Thymus (tissue), 14 donors: ENCODE measurements at places on chromosomes 2 and 18. TPM values are rescaled to one million over a fixed set of nuclear protein-coding genes. Genes with fewer than 3 reads are reported as not detected.

Gene DES
- total RNA-seq, result 3.4 TPM

Gene COL6A3
- total RNA-seq, result 28.8 TPM

Gene IL1RN
- 2.7 TPM for total RNA-seq

Gene UGT1A9
- total RNA-seq, result 0.09 TPM

Gene AMER3
- total RNA-seq, result under 0.01 TPM

Gene MYO5B
- total RNA-seq, result 6.2 TPM

Gene PLEKHB2
- 41.8 TPM for total RNA-seq

Gene REEP1
- total RNA-seq, result 0.38 TPM

Gene ICOS
- 67.8 TPM for total RNA-seq

Gene GALNT3
- 2.6 TPM for total RNA-seq

Gene MEP1B
- total RNA-seq, result 0.19 TPM

Gene CASP10
- 12.2 TPM for total RNA-seq

Gene PNKD
- 61.9 TPM for total RNA-seq

Gene ATP5F1A
- 583 TPM for total RNA-seq

Gene SERPINB10
- total RNA-seq, result 1.7 TPM

Gene ZAP70
- 160 TPM for total RNA-seq

DNA sequence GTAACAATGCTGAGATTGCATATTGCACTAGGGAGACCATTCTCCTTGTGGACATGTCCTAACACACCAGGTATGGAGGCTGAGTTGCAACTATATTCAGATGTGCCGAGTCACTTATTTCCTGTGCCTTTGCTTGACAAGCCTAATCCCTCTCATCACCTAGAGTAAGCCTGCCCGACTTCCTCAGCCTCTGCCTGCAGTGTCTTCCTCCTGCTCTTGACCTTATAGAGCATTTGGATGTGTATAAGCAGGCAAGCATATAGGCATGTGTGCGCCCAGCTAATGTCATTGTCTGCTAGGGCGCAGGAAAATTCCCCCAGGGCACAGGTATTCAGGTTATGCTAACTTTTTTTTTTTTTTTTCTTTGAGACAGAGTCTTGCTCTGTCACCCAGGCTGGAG lies 316.9 kb downstream of the CDH2 start:
- no peak for DNase-seq

DNA sequence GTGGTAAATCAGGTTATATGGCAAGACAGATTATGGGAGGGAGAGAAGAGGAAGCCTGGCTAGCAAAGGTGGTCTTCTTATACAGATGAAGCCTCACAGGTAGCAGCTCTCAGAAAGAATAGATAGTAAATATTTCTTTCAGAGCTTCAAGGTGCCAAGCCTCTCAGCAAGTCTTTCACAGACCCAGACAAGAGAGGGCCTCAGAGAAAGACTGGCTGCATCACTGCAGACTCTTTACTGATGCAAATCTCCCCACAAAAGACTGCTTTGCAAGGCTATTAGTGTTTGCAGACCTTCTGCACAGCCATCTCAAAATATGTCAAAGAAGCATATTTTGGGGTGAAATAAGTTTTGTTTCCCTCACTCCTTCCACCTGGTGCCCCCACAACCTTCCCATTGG lies 372.4 kb upstream of the RND3 start:
- DNase-seq, result no peak

- no peak for DNase-seq
These were observed 111.1 kb downstream of the COL4A4 start for GRCh38 chr2:227052879-227053278.

GRCh38 chr18:22956226-22956625 lies 23.1 kb downstream of the RBBP8 start:
- no peak for DNase-seq

- no peak for DNase-seq
These were observed 11.8 kb upstream of the FTCDNL1 start for GRCh38 chr2:199862788-199863187.

GRCh38 chr2:45929674-45930395 lies 278.4 kb downstream of the PRKCE start:
- DNase-seq, result no peak

DNA sequence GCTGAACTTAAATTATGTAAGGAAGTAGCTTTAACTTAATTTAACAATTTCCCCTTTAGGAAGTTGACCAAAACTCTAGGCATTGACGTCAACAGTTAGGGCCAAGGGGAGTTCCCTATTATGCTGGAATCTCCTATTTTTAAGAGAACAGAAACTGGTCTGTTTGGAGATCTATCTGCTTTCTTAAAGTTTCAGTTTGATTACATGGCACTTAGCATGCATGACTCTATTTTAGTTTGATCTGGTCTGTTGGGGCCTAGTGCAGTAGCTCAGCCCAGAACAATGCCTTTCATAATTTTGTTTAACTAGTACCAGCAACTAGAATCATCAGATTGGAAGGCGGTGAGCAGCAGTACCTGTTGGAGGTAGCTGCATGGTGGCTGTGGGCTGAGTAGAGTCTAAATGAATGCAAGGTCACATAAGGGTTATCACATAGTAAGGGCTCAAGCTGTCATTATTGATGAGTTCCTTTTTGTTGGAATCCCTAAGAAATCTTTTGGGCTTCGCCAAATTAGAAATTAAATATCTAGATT lies 60.5 kb upstream of the ZNG1B start:
- no peak for DNase-seq

- peak; percentile 18 for DNase-seq
These were observed 21.9 kb downstream of the MRPL35 start for GRCh38 chr2:86221066-86221684.

GRCh38 chr18:58394046-58394445 lies 234.8 kb downstream of the ALPK2 start:
- DNase-seq, result no peak

DNA sequence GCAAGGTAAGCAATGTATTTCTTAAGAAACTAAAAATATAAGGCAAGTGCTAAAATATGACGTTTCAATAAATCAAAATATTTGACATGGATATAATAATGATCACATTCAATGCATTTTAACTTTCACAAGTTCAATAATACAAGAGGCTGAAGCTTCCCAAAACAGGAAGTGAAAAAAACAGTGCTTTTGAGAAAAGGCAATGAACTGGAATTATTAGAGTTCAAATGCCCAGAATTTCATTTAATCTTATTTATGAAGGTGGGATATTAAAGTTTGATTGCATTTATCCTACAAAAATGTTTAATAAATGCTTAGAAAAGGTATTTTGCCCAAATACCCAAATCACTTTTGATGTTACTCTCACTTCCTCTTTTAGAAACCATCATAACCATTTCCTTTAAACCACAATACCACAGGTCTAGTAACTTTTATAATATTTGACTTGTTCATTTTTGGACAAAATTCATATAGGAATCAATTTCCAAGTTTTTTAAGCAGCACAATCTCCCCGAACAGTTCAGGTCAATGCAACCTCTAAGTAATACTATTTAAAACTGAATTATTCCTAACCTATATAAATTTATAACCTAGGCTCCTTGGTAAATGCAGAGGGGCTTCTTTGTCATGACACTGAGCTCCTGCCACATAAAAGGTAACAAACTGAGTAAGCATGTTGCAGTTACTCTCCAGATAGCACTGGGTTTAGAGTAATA lies 2.1 kb downstream of the NCKAP1 start:
- DNase-seq, result peak; percentile 34

- DNase-seq, result no peak
These were observed 118.4 kb downstream of the ALK start for GRCh38 chr2:29802986-29803385.

GRCh38 chr2:110783196-110783873 lies 51.0 kb downstream of the ACOXL start:
- no peak for DNase-seq

DNA sequence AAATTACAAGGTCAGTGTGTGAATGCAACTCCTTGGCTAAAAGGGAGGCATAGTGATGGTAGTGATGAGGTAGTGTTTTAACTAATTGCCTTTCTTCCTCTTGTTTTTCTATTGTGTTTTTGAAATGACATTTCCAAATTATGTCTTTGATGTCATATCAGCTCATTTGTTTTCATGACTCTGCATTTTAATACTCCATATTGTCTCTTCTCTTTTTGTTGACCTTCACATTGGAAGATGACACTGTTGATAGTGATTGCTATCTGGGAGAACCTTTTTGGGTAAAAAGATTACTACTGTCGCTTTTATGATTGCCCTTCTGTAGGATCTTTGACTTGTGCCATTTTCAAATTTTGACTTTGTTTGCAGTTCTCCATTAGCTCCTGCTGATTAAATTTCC lies 3.0 kb downstream of the GIGYF2 start:
- DNase-seq, result no peak

DNA sequence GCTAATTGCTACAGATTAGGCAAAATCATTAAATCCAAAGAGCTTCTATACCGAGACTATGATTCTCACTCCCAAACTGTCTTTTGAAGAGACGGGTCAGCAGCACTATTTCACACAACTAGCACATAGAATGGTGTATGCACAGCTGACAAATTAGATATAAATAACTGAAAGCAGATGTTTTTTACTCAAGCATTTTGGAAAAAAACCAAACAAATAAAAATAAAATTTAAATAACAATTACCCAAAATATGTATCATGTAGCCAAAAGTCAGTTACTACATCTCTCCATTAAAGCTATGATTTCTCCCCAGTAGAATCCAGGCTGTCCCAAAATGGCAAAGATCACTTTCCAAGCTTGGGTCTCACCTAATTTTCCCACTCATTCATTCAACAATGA lies 107.9 kb downstream of the TMEM163 start:
- DNase-seq, result no peak

- DNase-seq, result no peak
These were observed 49.3 kb downstream of the NRP2 start for GRCh38 chr2:205731583-205731981.

DNA sequence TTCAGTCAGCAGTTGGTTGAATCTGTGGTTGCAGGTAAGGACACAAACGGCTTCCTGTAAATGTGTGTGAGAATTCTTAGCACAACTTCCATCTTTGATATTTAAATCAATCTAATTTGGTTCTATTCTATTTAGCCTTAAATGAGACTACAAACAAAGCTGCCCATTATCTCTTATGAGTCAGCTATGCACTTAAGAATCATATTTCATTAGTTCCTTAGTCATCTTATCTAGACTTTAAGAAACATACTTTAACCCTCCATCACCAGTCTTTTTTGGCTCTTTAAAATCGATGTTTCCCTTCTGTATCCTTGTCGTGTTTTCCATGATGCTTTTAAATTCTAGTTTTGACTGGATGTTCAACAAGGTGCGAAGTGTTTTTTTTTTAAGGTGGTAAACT lies 114.4 kb upstream of the TMEM200C start:
- no peak for DNase-seq

- DNase-seq, result no peak
These were observed 20.0 kb upstream of the INO80C start for GRCh38 chr18:35517715-35518114.

DNA sequence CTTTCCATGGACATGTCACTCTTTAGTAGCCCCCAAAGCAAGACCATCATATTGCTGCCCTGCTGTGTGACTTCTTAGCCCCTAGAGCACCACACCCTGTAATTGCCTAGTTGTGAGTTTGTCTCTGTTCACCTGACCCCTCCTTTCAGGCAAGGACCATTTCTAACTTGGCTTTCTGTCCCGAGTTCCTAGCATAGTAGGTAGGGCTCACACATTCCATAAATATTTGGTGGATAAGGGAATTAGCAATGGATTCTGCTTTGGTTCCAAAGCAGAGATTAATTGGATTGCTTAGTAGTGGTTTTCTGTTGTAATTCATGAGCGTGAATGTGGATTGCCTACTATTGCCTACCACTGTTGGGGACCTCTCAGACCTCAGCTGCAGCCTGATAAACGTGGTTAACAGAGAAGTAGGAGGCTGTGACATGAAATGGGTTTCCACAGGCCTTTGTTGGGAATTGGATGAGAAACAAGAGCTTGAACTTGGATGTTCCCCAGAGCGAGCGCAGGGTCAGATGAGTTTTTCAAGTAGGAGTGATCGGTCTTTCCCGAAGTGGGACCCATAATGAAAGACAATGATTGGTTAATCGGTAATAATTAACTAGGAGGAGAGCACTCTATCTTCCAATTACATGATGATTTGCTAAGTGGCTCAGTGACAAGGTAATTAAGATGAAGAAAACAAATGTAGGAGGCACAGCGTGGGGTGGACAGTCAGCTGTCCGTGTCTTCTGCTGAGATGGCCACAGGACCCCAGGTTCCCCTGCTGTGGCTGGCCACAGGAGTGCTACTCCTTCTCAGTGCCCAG lies 13.4 kb upstream of the UGT1A1 start:
- DNase-seq, result no peak

DNA sequence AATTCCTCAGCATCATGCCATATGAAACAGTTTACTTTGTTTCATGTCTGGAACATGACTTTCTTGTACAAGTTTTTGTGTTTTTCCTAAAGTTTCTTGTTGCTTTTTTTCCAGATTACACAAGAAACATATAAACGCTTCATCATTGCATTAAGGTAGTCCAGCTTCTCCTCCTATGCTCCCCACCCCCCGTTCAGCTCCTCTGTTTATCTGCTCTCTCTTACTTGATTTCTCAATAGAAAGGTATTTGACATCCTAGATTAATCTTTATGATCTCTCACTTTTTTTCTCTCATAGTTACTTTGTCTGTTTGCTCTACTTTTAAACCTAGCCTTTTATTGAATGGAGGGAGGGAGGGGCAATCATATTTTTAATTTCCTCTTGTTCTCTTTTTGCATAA lies 25.4 kb downstream of the SLC40A1 start:
- no peak for DNase-seq

DNA sequence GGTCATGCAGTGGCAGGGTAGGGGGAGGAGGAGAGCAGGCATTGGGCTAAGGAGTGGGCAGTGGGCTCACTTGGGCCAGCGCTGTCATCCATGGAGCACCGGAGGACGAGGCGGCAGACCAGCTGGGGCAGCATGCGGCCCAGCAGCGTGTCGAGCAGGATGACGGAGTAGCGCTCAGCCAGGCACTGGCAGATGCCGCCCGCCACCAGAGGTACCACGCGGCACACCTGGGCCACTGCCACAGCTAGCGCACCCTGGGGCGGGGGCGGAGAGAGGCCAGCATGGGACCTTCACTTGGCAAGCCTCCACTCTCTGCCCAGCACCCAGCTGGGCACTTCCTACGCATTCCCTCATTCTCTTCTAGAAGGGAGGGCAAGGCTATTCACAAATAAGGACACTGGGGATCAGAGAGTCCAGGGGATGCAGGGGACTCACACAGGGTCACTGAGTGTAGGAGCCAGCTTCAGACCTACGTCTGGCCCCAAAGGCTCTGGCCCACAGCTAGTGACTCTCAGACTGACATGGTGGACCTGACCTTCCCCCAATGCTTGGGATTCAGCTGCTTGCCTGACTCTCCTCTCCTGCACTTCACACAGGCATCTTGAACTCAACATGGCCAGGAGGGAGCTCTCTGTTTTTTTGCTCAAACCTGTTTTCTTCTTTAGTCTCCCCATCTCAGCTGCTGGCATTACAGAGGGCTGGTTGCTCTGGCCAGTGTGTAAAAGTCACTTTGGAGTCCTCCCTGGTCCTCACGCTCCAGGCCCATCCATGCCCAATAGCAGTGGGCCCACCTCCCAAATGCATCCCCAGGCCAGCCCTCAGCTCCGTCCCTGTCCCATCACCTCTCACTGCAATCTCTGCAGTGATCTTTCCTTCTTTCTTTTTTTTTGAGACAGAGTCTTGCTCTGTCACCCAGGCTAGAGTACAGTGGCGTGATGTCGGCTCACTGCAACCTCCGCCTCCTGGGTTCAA lies 4.1 kb downstream of the SFTPB start:
- DNase-seq, result no peak
